ENCODE measurements at places on chromosomes 5 and 9. TPM values are rescaled to one million over a fixed set of nuclear protein-coding genes. Genes with fewer than 3 reads are reported as not detected.

The TRMT10B gene
- total RNA-seq = 2.2 TPM

The PCDHGA8 gene
- total RNA-seq = 0.15 TPM

The SLC6A3 gene
- not detected for total RNA-seq

The FEM1C gene
- 10.4 TPM for total RNA-seq

The CENPP gene
- 6.8 TPM for total RNA-seq

The SLC23A1 gene
- not detected for total RNA-seq

The SRD5A1 gene
- total RNA-seq = 9.1 TPM

The CKMT2 gene
- 1.0 TPM for total RNA-seq

The C9orf153 gene
- total RNA-seq = not detected

The KCNMB1 gene
- total RNA-seq = not detected

The PCDHA12 gene
- not detected for total RNA-seq

The ABO gene
- total RNA-seq = not detected

The POLE3 gene
- total RNA-seq = 62.4 TPM

The IL9 gene
- not detected for total RNA-seq

The MEGF10 gene
- not detected for total RNA-seq

The SV2C gene
- not detected for total RNA-seq

The ZNF354B gene
- total RNA-seq = 4.7 TPM

The PCDHGB3 gene
- 0.50 TPM for total RNA-seq

The FAM151B gene
- total RNA-seq = 3.1 TPM

The MARVELD2 gene
- total RNA-seq = 2.2 TPM

The MYOZ3 gene
- 1.8 TPM for total RNA-seq

The SMIM33 gene
- not detected for total RNA-seq

The SOHLH1 gene
- not detected for total RNA-seq

The CCDC180 gene
- 0.30 TPM for total RNA-seq

The TMEFF1 gene
- total RNA-seq = 1.3 TPM

The TAF1L gene
- not detected for total RNA-seq

The PFN3 gene
- not detected for total RNA-seq

The ELAVL2 gene
- total RNA-seq = not detected

The F2RL1 gene
- 20.2 TPM for total RNA-seq

The C9orf50 gene
- total RNA-seq = 0.50 TPM

The CARTPT gene
- not detected for total RNA-seq

The CORO2A gene
- total RNA-seq = 2.1 TPM

The DIRAS2 gene
- not detected for total RNA-seq

The REEP2 gene
- total RNA-seq = 22.0 TPM

The RFESD gene
- 2.2 TPM for total RNA-seq

The MEF2C gene
- 1.9 TPM for total RNA-seq

The PCDH1 gene
- 0.15 TPM for total RNA-seq

The PCDH12 gene
- under 0.01 TPM for total RNA-seq

The UBTD2 gene
- total RNA-seq = 20.3 TPM

The LTC4S gene
- total RNA-seq = 1.6 TPM

The GLDC gene
- total RNA-seq = 0.34 TPM

The QRFP gene
- total RNA-seq = not detected

The FGFR4 gene
- total RNA-seq = 8.8 TPM

The CER1 gene
- total RNA-seq = not detected

The TSLP gene
- total RNA-seq = 1.2 TPM

The KLF4 gene
- total RNA-seq = 8.7 TPM

The SOX30 gene
- total RNA-seq = 0.15 TPM

The OR13D1 gene
- total RNA-seq = not detected

Data from bronchus fibroblast of lung (primary cell).